ENCODE measurements at places on chromosomes 4 and X.

DNA sequence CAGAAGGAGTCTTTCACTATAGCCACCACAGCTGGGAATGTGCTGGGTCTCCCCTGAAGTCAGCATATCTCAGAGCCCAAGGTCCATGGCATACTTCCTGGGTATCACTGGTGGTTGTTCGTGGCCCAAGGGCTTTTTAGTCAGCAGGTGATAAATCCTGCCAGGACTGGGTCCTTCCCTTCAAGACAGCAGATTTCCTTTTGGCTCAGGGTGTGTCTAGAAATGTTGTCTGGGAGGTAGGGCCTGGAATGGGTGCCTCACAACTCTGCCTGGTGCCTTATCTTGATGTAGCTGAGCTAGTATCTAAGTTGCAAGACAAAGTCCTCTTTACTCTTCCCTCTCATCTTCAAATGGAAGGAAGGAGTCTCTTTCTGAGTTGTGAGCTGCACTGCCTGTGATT lies 102.4 kb upstream of the TMLHE start:
- DNase-seq: no peak

DNA sequence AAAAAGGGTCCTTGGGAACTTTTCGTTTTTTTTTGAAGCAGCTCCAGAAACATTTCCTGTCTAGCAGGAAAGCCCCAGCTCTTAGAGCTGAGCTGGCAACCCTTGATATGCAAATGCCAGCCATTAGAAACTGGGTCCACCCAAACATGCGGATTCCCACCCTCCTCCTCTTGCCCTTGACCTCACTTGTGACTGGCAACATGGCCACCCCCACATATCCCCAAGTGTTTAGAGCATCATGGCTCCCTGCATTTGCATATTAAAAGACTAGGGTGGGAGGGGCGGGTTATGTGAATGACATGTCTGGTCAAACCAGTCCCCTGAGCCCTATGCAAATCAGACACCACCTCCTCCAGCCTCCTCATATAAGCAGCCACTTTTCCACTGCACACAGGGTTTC lies 671.1 kb downstream of the FAT4 start:
- DNase-seq: no peak

- no peak for DNase-seq
Measured at GRCh38 chrX:17554914-17555313, 179.9 kb downstream of the NHS start.

DNA sequence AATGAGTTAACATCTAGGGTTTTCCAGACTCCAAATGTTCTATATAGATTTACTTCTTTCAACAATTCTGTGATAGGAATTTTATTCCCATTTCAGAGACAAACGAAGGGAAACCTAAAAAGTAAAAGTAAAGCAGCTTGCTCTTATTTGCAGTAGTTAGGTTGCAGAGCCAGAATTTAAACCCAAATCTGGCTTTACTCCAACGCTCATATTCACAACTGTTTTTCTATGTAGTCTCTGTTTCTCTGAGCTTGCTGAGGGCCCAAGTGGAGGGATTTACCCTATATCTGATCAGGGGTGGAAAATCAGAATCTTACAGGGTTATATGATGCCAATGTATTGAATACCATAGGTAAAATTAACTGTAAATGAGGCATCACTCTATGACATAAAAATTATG lies 599.1 kb upstream of the GRIA3 start:
- DNase-seq: no peak

DNA sequence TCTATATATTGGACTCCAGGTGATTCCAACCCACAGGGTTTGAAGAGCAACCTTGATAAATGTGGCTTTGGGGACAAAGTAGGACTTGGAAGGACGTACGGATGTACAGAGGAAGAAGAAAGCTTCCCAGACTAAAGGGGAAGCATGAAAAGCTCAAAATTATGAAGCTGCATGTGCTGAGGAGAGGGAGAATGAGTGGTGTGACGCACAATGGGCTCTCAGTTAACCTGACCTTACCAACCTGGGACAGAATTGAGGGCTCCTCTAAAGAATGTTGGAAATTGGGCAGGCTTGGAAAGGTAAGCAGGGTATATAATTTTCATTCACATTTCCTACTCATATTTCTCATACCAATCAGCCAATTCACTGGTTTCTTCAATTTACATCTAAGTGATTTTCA lies 10.5 kb upstream of the TIGD2 start:
- no peak for DNase-seq

- no peak for DNase-seq
Measured at GRCh38 chr4:41446391-41446790, 91.6 kb upstream of the LIMCH1 start.

GRCh38 chrX:119989905-119990555 lies 46.5 kb upstream of the NKAP start:
- no peak for DNase-seq

DNA sequence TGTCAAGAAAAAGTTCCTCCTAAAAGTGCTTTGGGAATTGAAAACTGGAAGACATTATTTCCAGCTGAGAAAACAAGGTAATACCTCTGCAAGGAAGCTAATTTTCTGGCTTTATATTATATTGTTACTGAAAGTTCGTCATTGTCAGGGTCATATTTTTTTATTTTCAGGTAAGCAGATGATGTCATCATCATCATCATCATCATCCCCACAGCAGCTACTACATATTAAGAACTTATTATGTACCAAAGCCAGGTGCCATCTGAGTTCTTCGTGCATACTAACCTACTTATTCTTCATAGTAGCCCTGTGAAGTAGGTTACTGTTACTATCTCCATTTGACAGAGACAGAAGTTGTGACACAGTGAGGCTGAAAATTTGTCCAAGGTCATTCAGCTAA lies 52.9 kb upstream of the MND1 start:
- DNase-seq: no peak

DNA sequence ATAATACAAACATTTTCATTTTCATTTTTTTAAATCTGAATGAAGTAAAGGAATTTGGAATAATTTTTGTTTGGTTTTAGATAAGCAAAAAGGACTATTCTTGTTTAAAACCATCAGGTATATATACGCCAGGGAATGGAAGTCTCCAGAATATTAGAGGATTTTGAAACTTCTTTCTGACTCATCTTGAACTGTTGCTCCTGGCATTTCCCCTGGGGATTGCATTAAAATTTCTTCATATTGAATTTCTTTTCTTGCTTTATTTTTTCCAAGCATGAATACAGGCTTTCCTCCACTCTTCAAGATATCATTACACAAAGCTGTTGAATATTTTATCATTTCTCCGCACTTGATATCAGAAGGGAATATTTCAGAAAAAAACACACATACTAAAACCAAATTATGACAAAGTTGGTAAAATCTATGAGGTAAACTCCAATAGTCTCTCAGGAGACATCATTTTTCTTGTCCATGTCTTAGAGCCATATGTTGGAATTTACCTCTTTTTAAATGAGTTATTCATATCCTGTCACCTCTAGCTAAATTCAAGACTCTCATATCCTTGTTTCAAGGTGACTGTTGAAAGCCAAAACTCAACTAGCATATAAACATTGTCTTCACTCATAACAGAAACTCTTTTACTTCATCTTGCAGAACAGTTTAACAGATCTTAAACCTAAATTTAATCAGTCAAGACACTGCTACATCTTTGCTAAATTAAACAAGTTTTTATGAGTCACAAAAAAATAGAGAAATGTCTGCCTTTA lies 20.7 kb upstream of the CSN1S1 start:
- no peak for DNase-seq

GRCh38 chrX:107674480-107675364 lies 46.4 kb downstream of the PRPS1 start:
- DNase-seq: no peak

DNA sequence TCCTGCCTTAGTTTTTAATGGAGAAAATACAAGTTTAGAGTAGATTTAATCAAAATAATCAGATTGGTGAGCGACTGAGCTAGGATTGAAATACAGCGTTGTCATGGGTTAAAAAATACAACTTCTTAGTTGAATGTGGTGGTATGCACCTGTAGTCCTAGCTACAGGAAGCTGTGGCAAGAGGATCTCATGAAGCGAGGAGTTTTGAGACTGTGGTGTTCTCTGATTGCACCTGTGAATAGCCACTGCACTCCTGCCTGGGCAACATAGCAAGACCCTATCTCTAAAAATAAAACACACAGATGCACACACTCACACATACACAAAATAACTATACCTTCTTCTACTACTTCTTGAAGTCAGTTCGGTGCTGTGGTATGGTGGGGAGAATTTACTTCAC lies 19.8 kb upstream of the GBA3 start:
- peak; percentile 29 for DNase-seq

GRCh38 chrX:140913802-140914501 lies 88.4 kb upstream of the SPANXB1 start:
- no peak for DNase-seq

DNA sequence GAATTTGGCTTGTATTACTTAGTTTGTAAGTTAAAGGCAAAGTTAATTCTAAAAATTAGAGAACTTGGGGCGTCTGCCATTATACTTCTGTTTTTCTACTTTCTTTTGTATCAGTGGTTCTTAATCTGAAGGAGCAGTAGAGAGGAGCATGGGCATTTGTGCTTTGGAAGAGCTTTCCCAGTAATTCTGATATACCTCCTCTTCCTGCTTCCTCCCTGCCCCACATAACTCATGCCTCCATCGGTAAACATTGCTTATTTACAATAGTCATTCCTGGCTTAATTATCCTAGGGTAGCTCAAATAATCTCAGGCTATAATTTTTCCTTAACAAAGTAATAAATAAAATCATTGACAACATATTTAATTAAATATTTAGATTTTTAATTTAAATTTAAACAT lies 37.1 kb upstream of the SPARCL1 start:
- DNase-seq: no peak

- DNase-seq: no peak
Measured at GRCh38 chrX:10109695-10110094, 47.1 kb upstream of the CLCN4 start.

GRCh38 chrX:50003467-50003866 lies 81.1 kb downstream of the CLCN5 start:
- DNase-seq: no peak

DNA sequence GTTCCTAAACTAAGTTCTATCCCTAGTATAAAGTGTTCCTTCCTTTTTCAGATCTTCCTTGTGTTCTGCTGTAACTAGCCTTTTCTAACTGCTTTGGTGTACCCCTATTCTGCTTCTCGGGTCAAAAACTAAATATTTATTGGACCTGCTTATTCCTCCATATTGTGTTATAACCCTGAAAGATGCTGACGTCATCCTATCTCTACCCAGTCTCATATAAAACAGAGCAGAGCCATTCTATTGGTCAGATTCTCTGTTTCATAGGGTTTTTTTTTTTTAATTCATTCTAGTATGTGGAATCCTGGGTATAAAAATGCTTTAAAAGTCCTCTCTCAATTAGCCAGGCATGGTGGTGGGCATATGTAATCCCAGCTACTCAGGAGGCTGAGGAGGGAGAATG lies 349.7 kb downstream of the ACTRT1 start:
- no peak for DNase-seq

DNA sequence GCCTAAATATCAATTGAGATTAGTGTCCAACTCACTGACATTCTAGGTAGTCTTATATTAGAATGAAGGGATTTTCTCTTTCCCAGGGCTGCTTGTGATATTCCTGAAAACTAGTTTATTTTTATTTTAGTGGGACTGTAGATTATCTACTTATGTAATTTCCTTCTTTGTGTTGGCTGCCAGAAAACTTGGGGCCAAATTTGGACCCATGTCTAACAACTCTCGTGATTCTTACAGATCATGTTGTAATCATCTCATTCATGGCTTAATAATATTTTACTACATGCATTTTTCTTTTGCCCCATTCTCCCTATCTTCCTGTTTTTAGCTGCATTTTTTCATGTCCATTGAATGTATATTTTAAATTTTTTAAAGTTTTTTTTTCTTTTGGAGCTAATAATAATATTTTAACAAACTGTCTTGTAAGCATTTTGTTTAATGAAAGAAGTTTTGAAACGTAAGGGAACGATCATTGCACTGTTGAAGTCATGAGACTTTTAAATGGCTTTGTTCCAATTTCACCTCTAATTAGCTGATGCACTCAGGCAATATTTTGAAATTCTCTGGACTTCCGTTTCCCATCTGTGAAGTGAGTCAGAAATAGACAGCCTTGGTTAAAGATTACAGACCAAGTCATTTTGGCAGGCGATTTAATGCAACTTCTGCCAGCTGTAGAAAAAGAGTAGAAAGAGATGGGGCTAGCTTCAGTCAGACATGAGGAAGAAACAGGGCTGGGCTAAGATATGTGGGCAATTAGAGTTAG lies 14.3 kb upstream of the TDO2 start:
- no peak for DNase-seq

DNA sequence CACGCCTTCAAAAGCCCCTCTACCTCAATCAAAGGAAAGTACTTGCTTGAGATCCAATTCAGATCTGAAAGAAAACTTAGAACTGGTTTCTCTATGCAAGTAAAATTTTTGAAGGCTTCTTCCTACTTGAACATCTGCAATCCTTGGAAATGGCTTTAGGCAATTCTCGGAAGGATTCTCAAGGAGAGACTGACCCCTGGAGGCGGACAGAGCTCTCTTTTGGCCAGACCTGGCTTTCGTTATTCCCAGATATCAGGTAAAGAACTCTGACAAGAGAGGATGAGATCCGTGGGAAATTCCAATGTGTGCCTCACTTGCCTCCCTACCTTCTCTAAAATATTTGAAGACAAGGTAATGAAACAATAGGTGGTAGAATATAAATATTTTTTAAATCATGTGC lies 670.3 kb upstream of the FAM241A start:
- no peak for DNase-seq

- no peak for DNase-seq
Measured at GRCh38 chr4:133320576-133321170, 171.6 kb downstream of the PCDH10 start.

- peak; percentile 3 for DNase-seq
Measured at GRCh38 chr4:165208221-165208652, 876 bp downstream of the KLHL2 start.

DNA sequence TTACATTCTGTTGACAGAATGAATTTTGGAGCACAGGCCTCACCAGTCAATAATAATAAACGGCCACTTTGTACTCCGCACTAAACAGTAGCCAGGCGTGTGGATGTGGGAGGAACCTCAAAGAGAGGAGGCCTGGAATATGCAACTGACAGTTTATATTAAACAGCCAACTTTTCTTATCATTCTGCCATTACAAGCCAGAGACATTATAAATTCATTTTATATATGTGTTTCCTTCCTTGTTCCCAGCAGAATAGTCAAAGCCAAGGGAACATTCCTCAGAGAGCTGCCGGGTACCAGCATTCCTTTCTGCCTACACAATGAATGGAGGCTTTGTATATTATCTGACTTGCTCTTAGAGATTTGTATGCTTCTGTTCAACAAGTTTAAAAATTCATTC lies 436.5 kb upstream of the FTHL17 start:
- no peak for DNase-seq

GRCh38 chr4:87152310-87153041 lies 67.9 kb downstream of the KLHL8 start:
- DNase-seq: no peak

DNA sequence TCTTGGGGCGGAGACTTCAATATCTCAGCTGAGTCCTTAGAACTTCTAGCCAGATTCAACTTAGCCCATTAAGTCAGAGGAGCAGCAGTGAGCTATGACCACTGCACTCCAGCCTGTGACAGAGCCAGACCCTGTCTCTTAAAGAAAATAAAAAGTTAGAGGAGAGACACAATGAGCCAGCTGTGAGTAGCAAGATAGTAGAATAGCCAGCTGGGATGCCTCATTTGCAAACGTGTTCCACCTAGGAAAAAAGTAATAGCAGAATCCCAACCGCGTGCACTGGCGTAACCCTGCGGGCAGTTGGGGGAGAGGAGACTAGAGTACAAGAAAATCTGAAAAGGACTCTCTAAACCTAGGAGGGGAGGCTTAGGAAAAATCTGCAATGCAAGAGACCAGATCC lies 133.2 kb upstream of the ANXA3 start:
- no peak for DNase-seq

Measured in naive thymus-derived CD8-positive, alpha-beta T cell (primary cell).